Stimulated activated CD4-positive, alpha-beta T cell treated with anti-CD3 and anti-CD28 coated beads, TNF-alpha, amount 100 ng/mL, for 1 hour (primary cell): ENCODE measurements at places on chromosomes 2 and 18.

DNA sequence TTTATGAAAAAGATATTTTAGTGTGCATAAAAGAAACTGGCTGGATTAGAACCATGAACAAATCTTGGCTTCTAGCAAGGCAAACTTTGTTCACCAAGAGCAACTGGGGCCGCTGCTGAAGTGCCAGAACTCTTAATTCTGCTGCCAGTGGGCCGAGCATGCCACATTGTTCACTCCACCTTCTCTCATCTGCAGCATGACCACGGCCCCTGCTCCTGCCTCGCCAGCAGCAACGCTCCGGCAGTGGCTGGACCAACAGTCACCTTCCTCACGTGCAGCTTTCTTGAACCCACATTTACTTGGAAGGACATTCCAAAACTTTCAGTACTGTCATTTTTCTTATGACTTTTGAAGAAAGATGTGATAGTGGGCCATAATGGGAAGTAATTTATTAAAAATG, 213.8 kb downstream of the PIEZO2 start:
- DNase-seq, result no peak

- DNase-seq, result no peak
These were observed 91.8 kb downstream of the MTCL1 start for GRCh38 chr18:8797206-8797605.

GRCh38 chr2:144834998-144835633, 315.2 kb upstream of the ZEB2 start:
- no peak for DNase-seq

DNA sequence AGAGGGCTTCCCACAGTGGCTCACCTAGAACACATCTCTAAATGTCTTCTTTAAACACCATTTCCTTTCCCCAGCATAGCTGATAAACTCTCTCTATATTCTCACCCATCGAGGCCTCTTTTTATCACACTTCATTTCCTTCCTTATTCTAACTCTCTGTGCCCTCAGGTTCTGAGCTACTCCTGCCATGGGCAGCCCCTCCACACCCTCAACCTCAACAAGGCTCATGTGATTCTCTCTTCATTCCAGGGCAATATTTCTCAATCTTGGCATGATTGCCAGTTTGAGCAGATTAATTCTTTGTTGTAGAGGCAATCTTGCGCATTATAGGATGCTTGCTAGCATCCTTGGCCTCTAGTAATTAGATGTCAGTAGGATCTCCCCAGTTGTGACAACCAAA, 999.1 kb downstream of the TSN start:
- no peak for DNase-seq

- no peak for DNase-seq
These were observed 78.3 kb upstream of the TLK1 start for GRCh38 chr2:171238946-171239345.

DNA sequence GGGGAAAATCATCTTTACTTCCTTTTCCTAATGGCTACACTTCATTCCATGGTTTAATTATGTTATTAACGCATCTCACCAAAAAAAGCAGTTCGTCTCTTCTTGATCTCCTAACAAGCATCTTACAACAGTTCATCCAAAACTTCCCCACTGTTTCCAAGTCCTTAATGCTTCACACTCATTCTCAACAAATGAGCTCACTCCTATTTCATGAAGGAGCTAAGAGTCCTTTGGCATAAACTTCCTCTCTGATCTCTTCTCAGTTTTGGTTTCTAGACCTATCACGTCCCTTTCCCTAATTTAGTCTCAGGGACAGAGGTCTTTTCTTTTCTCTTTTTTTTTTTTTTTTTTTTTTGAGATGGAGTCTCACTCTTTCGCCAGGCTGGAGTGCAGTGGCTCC, 205.9 kb upstream of the SLC39A10 start:
- no peak for DNase-seq

DNA sequence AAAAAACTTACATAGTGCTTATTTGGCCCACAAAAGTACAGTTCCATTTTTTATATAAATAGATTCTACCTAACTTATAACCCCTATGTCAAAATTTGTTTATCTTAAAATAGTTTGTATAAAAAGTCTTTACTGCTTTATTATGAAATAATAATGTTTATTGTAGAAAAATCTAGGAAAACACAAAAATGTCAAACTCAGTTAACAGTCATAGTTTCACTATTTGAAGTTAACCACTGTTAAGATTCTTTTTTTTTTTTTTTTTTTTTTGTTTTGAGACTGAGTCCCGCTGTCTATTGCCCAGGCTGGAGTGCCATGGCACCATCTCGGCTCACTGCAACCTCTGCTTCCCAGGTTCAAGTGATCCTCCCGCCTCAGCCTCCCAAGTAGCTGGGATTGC, 26.5 kb upstream of the ABI2 start:
- no peak for DNase-seq

DNA sequence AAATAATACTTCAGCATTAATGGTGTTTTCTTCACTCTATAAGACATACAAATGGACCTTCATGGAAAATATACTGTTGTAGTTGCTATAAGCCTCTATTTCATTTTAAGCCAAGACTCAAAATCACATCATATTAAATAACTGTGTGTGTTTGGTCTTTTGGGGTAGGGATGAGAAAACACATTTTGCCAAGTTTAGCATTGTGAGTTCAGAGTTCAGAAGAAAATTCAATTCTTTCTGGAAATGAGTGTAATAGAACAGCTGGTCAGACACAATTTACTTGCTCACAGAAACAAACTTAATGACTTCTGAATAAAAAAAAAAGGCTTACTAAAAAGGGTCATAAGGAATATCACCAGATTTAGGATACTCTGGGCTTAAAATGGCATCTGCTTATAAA, 149.5 kb downstream of the LRRTM4 start:
- DNase-seq, result no peak

DNA sequence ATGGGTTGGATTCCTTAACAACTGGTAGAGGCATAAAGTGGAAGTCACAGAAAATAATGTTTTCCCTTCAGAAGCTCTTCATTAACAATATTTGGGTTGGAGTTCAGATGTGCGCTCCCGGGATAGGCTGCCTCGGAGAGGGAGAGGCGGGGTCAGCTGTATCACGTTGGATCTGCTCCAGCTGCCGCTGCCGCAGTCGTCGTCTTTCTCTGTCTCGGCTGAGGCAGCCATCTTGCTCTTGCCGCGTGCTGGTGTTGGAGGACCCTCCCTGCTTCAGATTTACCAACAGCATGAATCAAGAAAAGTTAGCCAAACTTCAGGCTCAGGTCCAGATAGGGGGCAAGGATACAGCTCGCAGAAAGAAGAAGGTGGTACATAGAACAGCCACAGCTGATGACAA, 35.1 kb downstream of the TANC1 start:
- DNase-seq, result no peak

GRCh38 chr2:19020144-19021099, 338.0 kb downstream of the OSR1 start:
- no peak for DNase-seq

GRCh38 chr2:3377279-3377611, 373 bp downstream of the EIPR1 start:
- DNase-seq, result no peak

- no peak for DNase-seq
These were observed 56.1 kb downstream of the LHCGR start for GRCh38 chr2:48699348-48699930.

GRCh38 chr2:159124441-159124911, 156.0 kb downstream of the TANC1 start:
- no peak for DNase-seq

DNA sequence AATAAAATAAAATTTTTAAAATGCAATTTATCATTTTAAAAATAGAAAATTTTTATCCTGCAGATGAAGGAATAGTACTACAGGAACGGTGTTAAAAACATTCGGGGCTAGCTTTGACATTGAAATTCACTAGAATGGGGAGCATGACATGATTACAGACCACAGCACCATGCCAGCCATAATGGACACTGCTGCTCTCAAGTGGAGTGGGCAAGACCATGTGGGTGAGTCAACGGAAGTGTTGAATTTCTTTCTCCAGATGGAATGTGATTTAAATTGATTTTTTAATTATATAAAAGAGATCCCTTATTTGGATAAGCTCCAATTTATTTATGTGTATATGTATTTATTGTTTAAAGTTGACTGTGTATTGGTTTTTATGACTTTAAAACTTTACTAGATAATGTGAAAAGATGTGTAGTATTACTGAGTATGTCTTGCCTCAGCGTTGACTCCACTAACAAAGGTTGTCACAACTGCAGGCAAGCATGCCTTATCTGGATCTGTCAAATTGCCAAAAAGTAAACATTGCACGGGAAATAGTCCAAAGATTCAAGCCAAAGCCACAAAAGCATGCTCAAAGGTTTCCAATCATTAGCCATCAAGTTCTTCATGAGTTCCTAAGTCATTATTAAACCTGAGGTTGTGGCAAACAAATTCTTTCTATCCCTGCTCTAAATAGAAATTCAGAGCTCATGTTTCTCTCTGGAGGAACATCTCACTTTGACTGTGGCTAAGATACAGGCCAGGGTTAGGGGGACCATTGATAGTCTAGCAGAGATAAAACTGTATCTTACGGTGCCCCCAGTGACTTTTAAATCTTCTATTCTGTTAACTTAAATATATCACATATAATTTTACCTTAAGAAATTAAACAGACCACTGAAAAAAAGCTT, 536.9 kb downstream of the TMX3 start:
- DNase-seq, result no peak

GRCh38 chr2:163347982-163348856, 387.6 kb downstream of the FIGN start:
- DNase-seq, result no peak

DNA sequence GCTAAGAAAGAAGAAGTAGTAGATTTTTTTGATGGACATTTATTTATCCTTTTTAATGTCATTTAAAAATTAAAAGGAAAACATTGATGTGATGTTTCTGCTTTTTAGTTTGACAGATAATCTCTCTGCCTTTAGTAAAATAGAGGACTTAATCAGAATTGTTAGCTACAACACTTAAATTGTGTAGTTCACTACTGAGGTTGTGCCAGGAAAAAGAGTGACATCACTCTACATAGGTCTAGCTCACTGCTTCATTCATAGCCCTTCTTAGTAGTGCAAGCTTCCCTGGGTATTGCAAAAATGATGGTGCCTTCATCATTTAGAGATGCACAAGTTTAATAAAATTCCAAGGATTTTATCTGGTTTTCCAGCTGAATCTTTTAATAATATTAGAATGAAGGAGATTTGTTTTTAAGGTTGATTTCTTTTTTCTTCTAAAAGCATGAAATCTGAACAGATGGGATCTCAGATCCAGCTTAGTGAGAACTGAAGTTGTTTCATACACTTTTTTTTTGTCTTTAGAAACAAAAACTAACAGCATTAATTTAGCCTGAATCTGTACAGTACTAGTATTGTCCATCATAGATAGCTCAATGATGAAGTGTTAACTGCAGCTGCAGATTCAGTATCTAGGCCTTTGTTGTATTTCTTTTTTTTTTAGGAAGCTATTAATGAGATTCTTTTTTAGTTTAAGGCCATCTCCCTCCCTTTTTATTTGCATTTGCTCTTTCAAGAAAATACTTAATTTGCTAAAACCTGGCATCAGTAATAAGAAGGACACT, 20.6 kb upstream of the TMEFF2 start:
- DNase-seq, result no peak

- DNase-seq, result no peak
These were observed 22.5 kb upstream of the ACYP2 start for GRCh38 chr2:54092940-54093339.

GRCh38 chr2:125711075-125711474, 944.9 kb upstream of the GYPC start:
- no peak for DNase-seq

GRCh38 chr2:44953499-44953883, 12.0 kb downstream of the SIX3 start:
- no peak for DNase-seq

DNA sequence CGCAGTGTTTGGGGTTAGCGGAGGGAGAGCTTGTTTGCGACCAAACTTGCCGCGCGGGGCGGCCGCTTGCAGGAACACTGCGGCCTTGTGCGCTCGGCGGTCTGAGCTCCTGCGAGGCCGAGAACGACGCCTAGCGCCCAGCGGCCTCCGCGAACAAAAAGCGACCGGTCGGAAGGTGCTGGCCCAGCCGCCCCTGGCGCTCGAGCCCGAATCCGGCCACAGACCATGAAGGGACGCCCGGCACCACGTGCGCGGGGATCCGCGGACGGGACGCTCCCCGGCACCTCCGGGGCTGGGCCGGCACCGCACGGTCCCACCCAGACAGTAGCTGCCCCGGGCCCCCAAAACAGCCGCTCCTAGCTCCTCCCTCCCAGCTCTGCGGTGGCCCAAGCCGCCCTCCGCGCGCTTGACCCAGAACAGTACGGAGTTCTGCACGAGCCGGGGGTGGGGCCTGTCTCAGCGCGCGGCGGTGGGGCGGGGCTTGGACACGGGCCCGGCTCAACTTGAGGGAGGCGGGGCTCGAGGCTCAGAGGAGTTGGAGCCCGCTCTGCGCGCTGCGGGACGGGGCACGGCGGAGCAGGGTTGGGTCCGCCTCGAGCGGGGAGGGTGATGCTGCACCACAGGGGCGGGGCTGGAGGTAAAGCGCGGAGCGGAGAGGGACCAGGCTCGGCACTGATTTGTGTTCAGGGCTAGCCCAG, 664 bp upstream of the IMPA2 start:
- DNase-seq, result peak; percentile 91

- DNase-seq, result no peak
These were observed 6.1 kb downstream of the CHMP1B start for GRCh38 chr18:11857177-11857887.

DNA sequence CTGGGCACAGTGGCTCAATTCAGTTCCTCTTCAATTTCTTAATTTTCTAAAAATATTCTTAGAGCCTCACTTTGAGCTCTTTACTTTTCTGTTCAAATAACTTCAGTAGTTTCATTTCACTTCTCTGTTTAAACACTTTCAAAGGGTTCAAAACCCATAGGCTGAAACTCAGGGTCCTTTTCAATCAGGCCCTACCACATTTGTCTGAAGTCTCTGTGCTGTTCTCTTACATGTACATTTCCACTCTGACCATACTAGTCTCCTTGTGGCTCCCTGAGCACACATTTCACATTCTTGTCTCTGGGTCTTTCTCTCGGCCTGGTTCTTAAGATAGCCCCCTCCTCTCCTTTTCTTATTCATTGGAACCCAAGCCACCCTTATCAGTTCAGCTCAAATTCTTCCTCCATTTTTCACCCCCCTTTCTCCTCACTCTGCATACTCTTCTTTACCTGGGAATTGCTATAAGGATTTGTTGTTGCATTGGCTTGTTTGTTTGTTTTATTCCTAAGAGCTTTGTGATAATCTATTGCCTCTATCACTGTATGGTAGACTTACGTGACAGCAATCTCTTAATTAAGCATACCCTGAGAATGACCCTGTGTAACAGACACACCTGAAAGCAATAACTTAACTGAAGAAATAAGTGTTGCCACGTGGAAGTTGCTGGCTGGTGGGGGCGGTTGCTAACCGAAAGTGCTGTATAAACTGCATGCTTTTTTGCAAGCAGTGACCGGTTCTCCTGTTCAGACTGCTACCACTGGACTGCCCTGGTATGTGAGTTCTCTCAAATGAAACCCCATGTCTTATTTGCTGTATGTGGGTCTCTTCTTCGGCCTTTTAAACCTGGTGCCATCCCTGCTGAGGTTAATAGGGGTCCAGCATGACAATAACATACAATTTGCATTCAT, 27.7 kb upstream of the ACADL start:
- DNase-seq, result no peak

GRCh38 chr18:73283788-73284187, 416.0 kb upstream of the NETO1 start:
- DNase-seq, result no peak

- DNase-seq, result no peak
These were observed 141.7 kb upstream of the B3GNT2 start for GRCh38 chr2:62054029-62054791.

- no peak for DNase-seq
These were observed 48.8 kb downstream of the THUMPD2 start for GRCh38 chr2:39730276-39730675.

GRCh38 chr18:32346671-32347070, 124.0 kb downstream of the GAREM1 start:
- DNase-seq, result no peak

GRCh38 chr2:115739574-115739973, 1297.1 kb downstream of the DPP10 start:
- DNase-seq, result no peak
